ENCODE measurements at places on chromosomes 6 and 20.

DNA sequence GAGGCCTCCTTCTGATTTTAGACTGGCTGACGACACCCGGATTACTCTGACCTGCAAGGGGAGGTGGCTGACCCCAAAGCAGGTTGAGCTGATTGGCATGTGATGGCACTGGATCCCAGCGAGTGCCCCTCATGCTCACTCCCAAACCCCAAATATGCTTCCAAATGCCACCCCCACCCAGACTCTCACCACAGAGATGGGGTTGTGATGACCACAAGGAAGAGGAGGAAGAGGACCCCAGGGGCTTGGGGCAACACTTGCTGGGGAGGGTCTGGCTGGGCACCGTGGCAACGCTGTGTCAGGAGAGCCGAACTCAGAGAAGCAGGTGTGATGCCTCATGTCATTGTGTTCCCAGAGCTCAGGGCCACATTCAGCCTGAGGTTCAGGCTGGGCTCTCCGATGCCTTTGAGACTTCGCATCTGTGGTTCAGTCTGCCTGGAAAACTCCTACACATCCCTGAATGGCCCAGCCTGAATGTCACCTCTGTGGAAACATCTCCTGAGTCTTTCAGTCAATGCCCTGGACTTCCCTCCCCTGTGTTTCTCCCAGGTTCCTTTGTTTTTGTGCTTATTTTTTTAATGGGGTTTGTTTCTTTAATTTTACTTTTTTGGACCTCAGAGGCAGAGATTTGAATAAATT, 169.1 kb upstream of the PMEPA1 start:
- DNase-seq, result no peak

- DNase-seq, result no peak
Observed at GRCh38 chr6:151585741-151586140, 91.9 kb downstream of the CCDC170 start.

GRCh38 chr6:6826095-6826901, 237.8 kb downstream of the LY86 start:
- DNase-seq, result peak; percentile 50

DNA sequence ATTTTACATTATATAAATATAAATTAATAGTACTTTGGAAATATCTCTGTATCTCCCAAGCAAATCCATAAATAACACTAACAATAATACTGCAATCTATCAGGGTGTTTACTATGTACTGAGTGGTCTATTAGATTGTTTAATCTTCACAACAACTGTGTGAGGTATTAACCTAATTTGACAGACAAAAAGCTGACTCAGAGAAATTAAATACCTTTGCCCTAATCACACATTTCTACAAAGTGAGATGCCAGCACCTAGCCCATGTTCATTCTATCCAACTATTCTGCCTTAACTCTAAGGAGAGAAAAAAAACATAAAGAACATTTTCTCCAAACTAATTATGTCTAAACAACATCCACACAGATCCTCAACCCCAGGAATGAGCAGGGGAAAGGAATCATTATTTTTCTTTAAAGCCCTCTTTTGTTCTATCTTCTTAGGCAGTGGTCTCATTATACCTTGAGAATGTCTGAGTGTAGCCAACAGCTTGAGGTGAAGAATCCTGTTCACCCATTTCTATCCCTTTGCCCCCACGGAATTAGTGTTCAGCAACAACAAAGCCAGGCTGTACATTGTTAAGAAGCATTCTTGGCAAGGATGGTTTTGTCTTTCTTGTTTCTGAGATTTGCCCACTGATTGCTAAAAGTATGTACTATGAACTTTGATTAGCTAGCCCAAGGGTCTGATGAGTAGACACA, 42.7 kb downstream of the PRL start:
- no peak for DNase-seq

- no peak for DNase-seq
Observed at GRCh38 chr20:39676857-39677391, 714.8 kb downstream of the DHX35 start.

DNA sequence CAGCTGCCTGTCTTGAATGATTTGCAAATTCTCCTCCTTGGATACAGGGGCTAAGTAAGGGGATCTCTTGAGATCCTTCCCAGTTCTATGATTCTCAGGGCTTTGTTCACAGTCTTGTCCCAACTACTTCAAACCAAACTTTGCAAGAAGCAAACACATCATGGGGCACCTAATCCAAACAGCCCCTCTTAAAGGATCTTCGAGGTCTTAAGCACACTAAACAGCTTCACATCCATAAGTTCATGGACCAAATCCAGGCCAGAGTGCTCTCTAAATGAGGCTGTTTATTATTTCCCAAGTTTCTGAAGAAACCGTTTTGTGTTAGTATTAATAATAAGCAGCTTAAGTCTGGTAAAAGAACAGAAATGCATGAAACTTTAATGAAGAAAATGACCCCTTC, 75.2 kb downstream of the KIF6 start:
- no peak for DNase-seq

- DNase-seq, result no peak
Observed at GRCh38 chr6:110053395-110054240, 75.5 kb downstream of the GPR6 start.
